Fibroblast of the aortic adventitia (primary cell): ENCODE measurements at places on chromosomes 16 and 17.

DNA sequence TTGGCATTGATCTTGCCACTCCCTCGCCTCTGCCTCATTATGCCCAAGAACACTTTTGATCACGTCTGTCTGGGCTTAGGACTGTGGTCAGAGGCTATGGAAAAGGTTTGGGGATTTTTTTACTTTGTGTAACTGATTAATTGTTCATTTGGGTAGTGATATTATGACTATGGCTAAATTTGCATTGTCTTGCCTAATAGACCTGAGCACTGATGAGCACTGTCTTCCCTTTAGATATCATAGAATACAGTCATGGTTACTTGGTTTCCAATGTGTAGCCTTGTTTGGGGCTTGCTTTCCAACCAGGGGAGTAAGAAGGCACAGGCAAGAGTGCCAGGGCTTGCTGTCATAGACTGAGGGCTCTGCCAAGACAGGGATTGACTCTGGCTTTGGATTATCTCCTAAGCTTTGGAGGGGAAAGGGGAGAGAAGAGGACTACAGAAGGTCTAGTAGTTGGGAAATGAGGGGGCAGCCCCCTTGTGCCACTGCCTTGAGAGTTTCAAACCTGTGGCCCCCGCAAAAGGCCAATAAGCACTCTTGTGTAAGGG, 13.7 kb downstream of the LIMD2 start:
- no peak for DNase-seq

DNA sequence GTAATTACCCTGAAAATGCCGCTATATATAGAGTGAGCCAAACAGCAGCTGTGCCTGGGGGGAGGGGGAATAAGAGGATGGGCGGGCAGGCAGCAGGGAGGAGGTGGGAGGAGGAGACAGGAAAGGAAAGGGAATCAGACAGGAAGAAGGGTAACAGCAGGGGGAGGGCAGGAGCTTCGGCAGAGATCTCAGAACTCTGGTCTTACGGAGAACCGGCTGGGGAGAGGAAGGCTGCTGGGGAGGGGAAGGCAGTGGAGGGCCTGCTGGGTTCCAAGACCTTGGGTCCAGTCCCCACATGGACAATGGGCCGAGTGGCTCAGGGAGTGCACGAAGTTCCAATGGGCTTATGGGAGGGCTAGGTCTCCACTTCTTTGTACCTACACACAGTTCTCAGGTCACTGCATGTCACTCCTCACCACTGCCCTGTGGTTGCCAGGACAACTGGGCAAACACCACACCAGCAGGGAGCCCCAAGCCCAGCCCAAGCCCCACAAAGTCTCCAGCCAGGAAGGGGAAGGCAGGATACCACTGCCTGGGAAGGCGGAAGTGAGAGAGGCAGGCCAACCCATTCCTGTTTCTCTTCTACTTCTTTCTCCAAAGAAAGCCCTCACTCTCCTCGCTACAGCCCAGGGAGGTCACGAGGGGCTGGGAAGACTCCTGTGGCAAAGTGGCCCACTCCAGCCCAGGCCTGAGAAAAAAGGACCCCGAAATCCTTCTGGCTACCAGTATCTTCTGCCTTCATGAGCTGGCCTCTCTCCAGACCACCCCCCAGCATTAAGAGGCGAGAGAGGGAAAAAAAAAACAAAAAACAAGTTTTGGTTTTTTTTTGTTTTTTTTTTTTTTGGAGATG, 25.3 kb downstream of the G6PC3 start:
- DNase-seq, result peak; percentile 84

- DNase-seq, result no peak
These were observed 3.4 kb downstream of the FAM222B start for GRCh38 chr17:28839221-28839620.

GRCh38 chr17:39676198-39676819, 8.1 kb downstream of the PNMT start:
- DNase-seq, result no peak

DNA sequence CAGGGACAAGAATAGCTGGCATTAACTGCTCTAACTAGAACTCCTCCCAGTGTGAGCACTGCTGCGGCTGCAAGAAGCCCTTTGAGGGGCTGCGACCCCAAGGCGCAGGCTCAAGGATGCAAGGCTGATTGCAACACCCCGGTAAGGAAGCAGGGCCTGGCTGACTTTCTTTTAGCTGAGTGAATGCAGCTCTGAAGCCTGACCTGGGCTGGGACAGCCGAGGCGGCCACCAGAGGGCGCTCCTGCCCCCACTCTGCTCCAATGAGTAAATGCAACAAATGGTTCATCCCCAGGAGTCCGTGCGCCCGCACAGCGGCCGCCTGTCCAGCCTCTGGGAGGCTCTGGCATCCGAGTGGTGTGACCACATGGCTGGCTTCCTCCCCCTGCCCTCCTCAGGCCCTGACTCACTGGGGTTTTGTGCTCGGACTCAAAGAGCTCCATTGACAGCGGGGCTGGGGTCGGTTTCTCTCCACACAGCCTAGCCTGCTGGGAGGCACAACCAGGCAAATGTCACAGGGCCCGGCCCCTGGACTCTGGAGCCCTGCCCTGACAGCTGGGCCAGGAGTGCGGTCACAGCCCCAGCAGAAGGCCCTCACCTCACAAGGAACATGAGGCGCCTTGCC, at the start of gene SMIM5:
SMIM5 (plus strand) TSS at position 572 of the 623 bp plus-strand sequence. CDS start 6,768 bp downstream, outside the sequence.
- peak; percentile 86 for DNase-seq

DNA sequence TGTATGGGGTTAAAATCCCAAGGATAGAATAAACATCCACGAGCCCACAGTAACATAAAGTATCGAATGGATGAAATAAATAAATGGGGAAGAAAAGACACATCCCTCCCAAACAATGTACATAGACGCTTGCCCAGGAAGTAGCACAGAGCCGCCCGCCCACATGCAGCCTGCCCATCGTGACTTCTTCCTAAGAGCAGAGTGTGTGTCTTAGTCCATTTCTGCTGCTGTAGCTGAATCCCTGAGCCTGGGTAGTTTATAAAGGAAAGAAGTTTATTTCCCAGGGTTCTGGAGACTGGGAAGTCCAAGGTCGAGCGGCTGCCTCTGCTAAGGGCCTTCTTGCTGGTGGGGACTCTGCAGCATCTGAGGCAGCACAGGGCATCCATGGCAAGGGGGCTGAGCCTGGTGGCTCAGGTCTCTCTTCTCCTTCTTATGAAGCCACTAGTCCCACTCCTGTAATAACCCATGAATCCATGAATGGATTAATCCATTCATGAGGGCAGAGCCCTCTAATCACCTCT, 39.4 kb upstream of the ZNF469 start:
- no peak for DNase-seq

GRCh38 chr17:60252459-60252858, 102.7 kb downstream of the CA4 start:
- DNase-seq, result no peak

DNA sequence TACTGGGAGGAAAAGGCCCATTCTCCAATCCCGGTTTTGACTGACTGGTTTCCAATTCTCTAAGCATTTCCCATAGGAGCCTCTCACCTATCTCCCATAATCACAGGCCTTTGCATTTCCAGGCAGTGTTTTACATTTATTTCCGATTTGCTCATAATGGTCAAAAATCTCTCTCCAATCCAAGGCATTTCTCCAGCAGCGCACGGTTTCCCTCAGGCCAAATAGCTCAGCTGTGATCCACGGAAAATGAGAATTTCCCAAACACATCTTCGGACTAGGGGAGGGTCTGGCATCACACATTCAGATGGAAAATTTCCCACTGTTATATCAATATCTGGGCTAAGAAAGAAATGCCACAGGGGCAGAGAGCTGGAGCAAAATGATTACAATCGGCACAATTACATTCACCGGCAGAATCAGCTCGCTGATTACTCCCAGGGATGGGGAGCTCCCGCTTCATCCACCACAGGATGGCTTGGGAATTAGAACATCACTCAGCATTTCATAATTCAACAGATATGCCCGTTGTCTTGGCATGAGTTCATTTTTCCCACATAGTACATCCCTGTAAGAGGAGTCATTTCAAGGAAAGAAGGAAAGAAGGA, 6.7 kb downstream of the PIPOX start:
- DNase-seq, result no peak

GRCh38 chr16:48282636-48283263, 35.4 kb upstream of the ABCC11 start:
- peak; percentile 81 for DNase-seq

GRCh38 chr17:11738151-11738550, 139.9 kb downstream of the DNAH9 start:
- DNase-seq, result no peak

DNA sequence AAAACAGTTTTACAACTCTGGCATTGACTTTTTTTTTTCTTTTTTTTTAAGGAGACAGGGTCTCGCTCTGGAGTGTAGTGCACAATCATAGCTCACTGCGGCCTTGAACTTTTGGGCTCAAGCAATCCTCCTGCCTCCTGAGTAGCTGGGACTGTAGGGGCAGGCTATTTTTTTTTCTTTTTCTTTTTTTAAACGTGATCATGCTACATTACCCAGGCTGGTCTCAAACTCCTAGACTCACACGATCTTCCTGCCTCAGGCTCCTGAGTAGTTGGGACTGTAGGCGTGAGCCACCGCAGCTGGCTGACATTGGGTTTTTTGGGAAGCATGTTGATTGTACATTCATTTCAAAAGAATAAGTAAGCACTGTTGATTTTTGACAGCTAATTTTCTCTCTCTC, 32.1 kb downstream of the TNRC6A start:
- no peak for DNase-seq

DNA sequence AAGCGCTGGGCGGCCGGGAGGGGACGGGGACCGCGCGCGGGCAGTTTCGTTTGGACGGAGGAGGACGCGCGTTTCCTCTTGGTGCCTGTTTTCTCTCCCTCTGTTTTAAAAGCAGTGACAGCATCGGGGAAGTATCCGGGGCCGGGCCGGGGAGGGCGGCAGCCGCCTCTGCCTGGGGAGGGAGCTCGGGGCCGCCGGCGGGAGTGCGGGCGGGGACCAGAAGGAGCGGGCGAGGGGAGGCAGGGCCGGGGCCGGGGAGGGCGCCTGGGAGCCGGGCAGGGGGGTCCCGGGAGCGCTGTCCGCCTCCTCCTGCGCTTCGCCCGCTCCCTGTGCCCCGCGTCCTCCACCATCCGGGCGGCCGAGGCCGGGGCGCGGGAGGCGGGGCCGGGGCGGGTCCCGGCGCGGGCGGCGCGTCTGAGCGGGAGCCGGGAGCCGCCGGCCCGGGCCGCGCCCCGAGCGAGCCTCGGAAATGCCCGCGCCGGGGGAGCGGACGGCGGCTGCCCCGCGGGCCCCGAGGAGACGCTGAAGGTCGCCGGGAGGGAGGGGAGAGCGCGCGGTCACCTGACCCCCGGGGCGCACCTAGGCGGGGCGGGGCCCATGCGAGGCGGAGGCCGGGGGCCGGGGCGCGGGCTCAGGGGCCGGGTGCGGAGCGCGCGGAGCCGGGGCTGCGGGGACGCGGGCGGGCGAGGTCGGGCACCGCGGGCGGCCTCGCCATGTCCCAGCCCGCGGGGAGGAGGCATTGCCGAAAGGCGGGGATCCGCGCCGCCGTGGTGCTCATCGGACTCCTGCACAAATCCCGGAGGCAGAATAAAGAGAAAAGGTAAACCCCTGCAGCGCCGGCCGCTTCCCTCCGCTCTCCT, 57.3 kb downstream of the RAP1GAP2 start:
- peak; percentile 15 for DNase-seq

DNA sequence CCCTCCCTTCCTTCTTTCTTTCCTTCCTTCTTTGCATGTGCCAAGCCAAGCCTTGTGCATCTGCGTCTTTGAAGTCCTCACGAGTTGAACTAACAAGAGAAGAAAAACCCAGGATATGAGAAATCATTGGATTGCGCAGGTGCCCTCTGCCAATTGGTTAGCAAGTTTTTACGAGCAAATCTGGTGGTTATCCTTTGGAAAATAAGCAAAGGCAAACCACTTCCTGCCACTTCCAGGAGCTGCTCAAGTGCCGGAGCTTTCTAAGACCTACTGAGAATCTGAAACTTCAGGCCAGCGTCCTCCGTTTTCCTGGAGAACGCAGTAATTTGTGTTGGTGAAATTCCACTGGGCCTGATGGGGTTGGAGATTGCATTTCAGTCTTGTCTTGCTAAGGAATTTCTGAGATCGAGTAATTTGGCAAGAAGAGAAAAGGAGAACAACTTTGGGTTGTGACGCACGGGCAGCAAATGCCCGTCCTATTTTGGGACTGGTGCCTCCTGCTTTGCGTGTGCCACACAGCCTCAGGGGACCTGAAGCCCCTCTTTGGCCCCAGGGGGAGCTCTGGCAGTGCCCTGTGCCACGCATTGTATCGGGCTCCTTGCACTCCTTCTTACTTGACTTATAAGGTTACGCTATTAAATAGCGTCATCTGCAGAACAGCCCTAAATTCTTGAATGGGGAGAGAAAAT, 56.4 kb downstream of the CMIP start:
- DNase-seq, result peak; percentile 64

GRCh38 chr16:58265480-58266052, 29.3 kb downstream of the PRSS54 start:
- no peak for DNase-seq

- peak; percentile 73 for DNase-seq
These were observed 135.4 kb downstream of the KCNJ12 start for GRCh38 chr17:21511363-21512195.

- peak; percentile 27 for DNase-seq
These were observed 4.8 kb upstream of the MT2A start for GRCh38 chr16:56603589-56603988.

DNA sequence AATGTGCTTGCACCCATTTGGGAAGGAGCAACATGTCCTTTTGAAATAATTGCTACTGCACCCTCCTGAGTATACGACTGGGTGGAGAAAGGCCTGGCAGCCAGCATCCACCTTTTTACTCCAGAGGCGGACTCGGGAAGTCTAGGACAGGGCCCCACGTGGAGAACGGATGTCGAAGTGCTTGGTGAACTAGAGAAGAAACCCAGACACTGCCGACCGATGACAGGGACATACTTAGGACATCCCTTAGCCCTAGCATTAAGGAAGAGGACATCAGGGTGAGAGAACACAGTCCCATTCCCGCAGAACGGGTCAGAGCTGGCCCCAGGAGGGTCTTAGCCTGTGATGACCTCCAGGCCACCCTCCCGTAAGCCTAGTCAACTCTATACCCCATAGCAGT, 3.8 kb downstream of the YBX2 start:
- DNase-seq, result no peak

DNA sequence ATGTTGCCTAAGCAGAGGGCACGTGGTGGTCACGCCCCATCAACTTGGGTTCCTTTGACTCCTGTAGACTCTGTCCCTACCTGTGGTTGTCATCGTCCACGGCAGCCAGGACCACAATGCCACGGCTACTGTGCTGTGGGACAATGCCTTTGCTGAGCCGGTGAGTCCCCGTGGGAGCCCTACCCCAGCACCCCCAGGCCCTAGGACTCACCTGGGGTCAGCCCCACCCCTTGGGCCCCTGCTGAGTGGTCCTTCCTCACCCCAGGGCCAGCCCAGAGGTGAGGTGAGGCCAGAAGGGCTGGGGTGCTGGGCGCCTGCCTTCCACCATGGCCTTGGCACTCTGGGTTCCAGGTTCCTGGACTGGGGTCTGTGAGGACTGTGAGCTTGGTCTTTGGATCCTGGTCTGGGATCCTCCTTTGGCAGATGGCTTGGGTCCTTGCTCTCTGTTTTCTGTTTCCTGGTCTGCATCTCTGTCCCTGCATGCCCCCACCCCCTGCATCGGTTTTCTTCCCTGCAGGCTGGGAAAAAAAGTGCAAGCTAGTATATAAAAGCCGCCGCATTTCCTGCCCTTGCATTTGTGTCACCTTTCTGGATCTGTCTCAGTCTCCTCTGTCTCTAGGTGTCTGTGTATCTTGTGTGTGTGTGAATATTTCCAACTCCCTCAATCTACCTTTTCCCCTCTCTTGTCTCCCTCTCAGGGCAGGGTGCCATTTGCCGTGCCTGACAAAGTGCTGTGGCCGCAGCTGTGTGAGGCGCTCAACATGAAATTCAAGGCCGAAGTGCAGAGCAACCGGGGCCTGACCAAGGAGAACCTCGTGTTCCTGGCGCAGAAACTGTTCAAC, 17.5 kb downstream of the STAT5A start:
- no peak for DNase-seq

- DNase-seq, result no peak
These were observed 1.3 kb downstream of the RAB37 start for GRCh38 chr17:74738051-74738996.

GRCh38 chr17:49378311-49378710, 16.3 kb upstream of the ZNF652 start:
- DNase-seq, result no peak
